ENCODE measurements at places on chromosomes 5 and 9. TPM values are rescaled to one million over a fixed set of nuclear protein-coding genes. Genes with fewer than 3 reads are reported as not detected.

ANKRD18A gene
- not detected for total RNA-seq

CHD1 gene
- total RNA-seq = 39.3 TPM

IQGAP2 gene
- 0.12 TPM for total RNA-seq

PCDHB16 gene
- total RNA-seq = 0.81 TPM

CARTPT gene
- not detected for total RNA-seq

PCDHGA10 gene
- total RNA-seq = 19.1 TPM
